ENCODE measurements at places on chromosomes 13 and 19.
A peak's percentile ranks its signal among the peaks of the same experiment; 100 is the strongest.

- DNase-seq: no peak
Measured at GRCh38 chr19:48624791-48625723, 5.8 kb downstream of the SPHK2 start.

DNA sequence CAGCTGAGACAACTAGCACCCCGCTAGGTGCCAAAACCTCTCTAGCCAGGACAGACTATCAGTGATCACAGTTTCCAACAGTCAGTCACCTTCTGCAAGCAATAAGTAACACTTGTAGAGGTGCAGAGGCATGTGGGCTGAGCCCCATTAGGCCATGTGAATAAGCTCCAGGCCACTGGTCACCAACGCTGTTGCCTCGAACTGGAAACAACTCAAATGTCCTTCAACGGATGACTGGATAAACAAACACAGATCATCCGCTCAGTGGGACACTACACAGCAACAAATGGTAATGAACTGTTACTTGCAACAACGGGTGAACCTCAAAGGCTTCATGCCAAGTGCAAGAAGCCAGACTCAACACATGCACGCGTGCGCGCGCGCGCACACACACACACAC is 27.5 kb upstream of the TMEM160 start:
- no peak for DNase-seq

- DNase-seq: no peak
Measured at GRCh38 chr13:40598569-40598968, 67.9 kb downstream of the FOXO1 start.

GRCh38 chr13:80712026-80712425 is 371.1 kb upstream of the SPRY2 start:
- DNase-seq: no peak

GRCh38 chr13:77055158-77055557 is 28.2 kb upstream of the FBXL3 start:
- no peak for DNase-seq

- no peak for DNase-seq
Measured at GRCh38 chr13:28641600-28641926, 17.4 kb upstream of the POMP start.

GRCh38 chr13:82245860-82246259 is 1636.4 kb downstream of the SLITRK1 start:
- DNase-seq: no peak

GRCh38 chr13:82749551-82749950 is 1132.7 kb downstream of the SLITRK1 start:
- no peak for DNase-seq

- no peak for DNase-seq
Measured at GRCh38 chr13:79361299-79361698, 44.8 kb downstream of the RBM26 start.

DNA sequence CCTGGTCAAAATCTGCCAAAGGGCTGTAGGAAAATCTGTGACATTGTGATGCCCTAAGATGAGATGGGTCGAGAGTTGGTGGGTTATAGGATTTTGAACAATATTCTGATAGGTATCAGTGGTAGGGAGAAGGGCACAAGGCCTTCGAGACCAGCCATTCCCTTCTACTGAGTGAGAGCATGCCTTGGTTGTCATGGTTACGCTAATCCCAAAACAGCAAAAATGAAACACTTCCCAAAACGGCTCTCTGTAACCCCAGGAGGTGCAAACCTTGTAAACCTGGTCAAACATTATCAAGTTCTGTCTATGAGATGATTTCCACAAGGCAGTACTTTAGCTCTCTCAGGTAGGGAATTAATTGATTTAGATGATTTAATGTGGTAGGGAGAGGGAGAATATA is 158.7 kb upstream of the RNF113B start:
- DNase-seq: no peak

DNA sequence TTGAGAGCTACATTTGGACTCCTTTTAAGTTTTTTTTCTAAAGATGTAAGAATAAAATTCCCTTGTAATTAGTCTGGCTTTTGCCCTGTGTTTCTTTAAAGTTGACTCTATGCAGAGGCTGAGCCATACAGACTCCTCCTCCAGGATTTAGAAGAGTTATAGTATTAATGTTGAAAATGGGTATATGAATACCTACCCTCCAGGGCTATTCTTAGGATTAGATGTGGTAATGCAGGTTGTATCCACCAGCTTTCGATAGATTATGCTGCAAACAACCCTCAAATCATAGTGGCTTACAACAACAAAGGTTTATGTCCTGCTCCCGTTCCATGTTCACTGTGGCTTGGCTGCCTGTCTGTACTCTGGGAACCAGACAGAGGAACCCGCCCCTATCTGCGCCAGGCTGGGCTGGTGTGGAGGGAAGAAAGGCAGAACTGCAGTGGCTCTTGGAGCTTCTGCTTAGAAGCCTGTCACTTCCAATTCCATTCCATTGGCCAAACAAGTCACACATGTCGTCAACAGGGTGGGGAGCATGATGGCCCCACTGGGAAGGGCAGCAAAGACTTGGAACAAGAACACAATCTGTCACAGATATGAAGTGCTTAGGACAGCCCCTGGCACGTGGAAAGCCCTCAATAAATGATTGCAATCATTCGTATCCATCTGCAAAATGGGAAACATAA is 290.8 kb downstream of the FOXO1 start:
- DNase-seq: no peak

- DNase-seq: no peak
Measured at GRCh38 chr19:47839411-47839810, 17.7 kb downstream of the CRX start.

DNA sequence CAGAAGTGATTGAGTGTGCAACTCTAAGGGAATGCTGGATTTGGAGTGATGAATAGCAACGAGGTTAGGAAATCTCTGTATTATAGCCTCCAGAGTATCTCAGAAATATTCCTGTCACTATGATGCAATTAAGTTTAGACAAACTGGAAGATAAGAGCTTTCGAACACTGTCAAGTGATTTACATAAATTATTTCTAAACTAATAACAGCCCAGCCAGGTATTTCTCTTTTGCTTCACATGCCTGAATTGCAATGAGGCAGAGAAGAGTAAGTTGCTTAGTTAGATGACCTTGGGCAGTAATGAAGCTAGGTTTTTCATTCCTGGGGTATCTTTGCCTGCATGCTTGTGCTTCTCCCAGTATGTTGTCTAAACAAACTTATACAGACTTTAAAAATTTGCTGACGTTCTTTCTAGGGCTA is 134.5 kb downstream of the LMO7 start:
- DNase-seq: no peak

GRCh38 chr19:11538232-11539036 is at the start of gene CNN1:
Gene CNN1, plus strand, starts transcription at chr19:11538851. Its CDS starts 77 bp downstream, at chr19:11538928.
- peak; percentile 89 for DNase-seq

DNA sequence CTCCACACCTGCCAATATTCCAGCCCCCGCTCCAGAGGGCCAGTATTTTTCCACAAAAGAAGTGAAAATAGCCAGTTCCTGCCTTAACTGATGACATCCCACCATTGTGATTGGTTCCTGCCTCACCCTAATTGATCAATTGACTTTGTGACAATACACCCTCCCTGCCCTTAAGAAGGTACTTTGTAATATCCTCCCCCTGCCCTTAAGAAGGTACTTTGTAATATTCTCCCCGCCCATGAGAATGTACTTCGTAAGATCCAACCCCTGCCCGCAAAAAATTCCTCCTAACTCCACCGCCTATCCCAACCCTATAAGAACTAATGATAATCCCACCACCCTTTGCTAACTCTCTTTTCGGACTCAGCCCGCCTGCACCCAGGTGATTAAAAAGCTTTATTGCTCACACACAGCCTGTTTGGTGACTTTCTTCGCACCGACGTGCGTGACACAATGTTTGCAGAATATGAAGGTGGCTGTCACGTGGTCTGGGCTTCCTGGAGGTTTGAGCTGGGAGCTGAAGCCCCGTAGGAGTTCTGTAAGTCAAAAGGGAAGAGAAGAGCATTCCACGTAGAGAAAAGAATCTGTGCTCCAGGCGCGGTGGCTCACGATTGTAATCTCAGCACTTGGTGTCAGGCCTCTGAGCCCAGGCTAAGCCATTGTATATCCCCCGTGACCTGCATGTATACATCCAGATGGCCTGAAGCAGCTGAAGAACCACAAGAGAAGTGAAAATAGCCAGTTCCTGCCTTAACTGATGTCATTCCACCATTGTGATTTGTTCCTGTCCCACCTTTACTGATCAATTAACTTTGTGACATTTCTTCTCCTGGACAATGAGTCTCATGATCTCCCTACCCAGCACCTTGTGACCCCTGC is 6.2 kb upstream of the FUT3 start:
- DNase-seq: no peak

DNA sequence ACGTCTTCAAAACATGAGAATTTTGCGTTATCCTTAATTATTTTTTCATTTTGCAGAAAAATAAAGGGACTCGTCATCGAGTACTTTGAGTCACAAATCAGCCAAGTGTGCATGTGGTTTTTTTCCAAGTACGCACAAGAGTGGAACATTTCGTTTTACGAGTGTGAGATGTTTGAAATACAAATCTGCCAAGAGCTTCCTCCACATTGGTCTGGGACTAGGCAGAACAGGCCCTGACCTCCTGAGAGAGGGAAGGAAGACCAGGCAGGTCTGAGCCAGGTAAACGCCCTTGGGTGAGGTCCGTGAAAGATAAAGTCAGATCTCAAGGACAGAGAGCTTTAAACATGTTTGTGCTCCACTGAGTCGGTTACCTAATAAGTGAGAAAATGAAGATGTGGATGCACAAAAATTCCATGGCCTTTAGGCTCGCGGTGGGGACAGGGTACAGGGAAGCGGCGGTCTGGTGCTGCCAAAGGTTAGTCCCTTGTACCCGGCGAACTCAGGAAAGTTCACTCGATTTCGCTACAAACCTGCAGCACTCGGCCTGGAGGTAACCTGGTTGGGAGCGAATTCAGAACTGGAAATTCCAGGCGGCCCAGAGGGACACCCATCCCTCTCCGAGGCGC is 473 bp upstream of the ITM2B start:
- no peak for DNase-seq

DNA sequence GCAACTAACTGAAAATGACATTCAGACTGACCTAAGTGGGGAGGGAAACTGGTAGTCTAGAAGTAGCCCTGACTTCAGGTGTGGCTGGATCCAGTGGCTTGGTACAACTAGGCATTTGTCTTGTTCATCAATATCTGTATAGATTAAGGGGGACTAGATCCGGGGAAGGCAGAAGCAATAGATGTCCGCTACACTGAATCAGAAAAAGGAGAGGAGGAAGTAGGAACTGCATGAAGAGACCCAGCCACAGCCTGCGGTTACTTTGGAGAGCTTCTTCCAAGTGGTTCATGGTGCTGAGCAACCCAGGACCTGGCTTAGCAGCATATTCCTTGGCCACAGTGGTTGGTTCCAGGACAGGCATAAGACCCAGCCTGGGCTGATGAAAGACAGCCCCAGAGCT is 9.9 kb upstream of the PRODH2 start:
- no peak for DNase-seq

GRCh38 chr13:44263751-44264620 is 109.6 kb upstream of the SERP2 start:
- no peak for DNase-seq
